ENCODE measurements at places on chromosomes 7 and 10.

GRCh38 chr7:148461392-148462179 is 129.0 kb upstream of the C7orf33 start:
- no peak overlapping the region for H3K27ac ChIP-seq
- no peaks in the 10 kb centered on the region for H3K36me3 ChIP-seq
- H3K4me1 ChIP-seq, result no peaks in the 10 kb centered on the region

- H3K27me3 ChIP-seq, result no peaks in the 10 kb centered on the region
- no peaks in the 10 kb centered on the region for H3K36me3 ChIP-seq
- no peak for DNase-seq
- H3K4me1 ChIP-seq, result peaks cover 8% of the 10 kb centered on the region
Observed at GRCh38 chr7:148605350-148605749, 14.8 kb downstream of the C7orf33 start.

DNA sequence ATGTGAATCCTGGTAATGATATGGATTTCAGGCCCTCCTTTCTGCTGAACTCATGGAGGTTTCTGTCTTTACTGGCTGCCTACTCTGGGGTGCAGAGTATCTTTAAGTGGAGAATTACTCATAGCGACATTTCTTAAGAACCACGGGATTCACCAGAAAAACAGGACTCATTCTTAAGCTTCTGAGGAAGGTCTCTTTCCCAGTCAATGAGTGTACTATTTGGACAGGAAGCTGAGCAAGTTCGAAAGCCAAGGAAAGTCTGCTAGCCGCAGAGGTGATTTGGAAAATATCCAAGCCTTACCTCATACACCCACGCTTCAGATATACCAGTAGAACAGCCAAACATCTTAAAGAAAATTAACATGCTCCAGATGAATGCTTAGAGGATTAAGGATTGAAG is 377.6 kb upstream of the MYO3A start:
- no peak overlapping the region for H3K4me3 ChIP-seq
- H3K4me1 ChIP-seq, result no peaks in the 10 kb centered on the region
- DNase-seq, result no peak
- H3K27ac ChIP-seq, result no peak overlapping the region
- no peaks in the 10 kb centered on the region for H3K27me3 ChIP-seq

- H3K4me3 ChIP-seq, result no peak overlapping the region
- peaks cover 14% of the 10 kb centered on the region for H3K4me1 ChIP-seq
- no peaks in the 10 kb centered on the region for H3K36me3 ChIP-seq
- DNase-seq, result no peak
- no peak overlapping the region for H3K27ac ChIP-seq
Observed at GRCh38 chr10:78657163-78657861, 411.5 kb upstream of the ZMIZ1 start.

DNA sequence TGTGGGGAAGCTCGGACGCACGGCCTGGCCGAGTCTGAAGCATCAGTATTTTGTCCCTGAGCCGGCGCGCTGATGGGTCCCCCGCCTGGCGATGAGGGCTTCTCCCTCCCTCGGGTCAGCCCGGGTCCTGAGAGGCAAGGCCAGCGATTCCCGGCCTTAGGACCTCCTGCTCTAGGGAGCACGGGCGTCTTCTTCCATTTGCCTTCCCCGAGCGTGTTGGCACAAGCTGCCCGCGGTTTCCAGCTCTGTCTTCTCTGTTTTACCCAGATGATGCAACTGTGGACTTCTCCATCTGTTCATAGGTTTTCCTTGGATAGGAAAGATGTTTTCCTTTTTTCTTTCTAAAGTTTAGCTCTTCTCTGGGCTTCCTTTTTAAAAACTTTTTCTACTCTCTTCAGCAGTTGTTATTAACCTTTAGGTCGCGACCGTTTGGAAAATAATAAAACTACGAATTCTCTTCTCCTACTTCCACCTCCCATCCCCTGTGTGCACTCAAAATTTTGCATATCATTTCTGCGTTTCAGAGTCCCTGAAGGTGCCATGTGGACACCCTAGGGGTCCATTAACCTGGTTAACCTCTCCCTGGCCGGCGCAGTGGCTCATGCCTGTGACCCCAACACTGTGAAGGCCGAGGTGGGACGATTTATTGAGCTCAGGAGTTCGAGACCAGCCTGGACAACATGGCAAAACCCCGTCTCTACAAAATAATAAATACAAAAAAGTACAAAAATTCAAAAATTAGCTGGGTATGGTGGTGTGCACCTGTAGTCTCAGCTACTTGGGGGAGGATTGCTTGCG is 1.4 kb upstream of the SLC25A28 start:
- no peaks in the 10 kb centered on the region for H3K36me3 ChIP-seq
- peak overlapping the region; percentile 83 for H3K4me3 ChIP-seq
- no peaks in the 10 kb centered on the region for H3K27me3 ChIP-seq
- peaks cover 36% of the 10 kb centered on the region for H3K4me1 ChIP-seq
- peak overlapping the region; percentile 97 for H3K27ac ChIP-seq

DNA sequence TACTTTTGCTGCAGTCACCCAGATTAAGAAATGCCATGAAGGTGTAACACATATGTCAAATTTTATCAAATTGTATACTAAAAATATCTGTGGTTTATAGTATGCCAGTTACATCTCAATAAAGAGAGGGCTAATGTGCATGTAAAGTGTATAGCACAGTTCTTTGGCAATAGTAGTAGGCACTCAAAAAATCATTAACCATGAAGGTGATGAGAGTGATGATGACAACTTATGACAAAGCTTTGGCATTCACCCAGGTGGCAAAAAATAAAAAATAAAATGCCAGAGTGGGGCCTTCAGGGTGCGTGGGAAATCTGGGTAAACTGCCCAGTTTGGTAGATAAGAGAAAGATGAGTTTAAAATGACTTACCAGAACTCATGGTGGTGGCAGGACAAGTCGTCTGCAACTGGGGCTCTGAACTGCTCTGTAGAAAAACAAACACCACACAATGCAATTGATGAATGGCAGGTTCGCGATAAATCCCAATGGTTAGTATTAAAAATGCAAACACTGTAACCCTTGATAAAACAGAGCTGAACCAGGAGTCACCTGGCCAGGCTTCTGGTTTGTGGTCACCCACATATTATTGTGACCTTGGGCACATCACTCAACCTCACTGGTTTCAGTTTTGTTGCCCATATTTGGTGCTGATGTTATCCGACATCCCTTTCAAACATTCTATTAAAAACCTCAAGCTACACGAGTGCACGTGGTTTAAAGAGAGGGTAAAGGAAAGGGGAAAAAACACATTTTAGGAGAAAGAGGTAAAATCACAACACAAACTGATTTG is 120.2 kb downstream of the SORBS1 start:
- H3K4me1 ChIP-seq, result peaks cover 92% of the 10 kb centered on the region
- no peaks in the 10 kb centered on the region for H3K27me3 ChIP-seq
- peak overlapping the region; percentile 85 for H3K27ac ChIP-seq
- no peak overlapping the region for H3K4me3 ChIP-seq

GRCh38 chr7:38819463-38819862 is 89.5 kb downstream of the VPS41 start:
- H3K4me3 ChIP-seq, result no peak overlapping the region
- H3K27me3 ChIP-seq, result no peaks in the 10 kb centered on the region
- H3K36me3 ChIP-seq, result peaks cover 6% of the 10 kb centered on the region
